MCF 10A (cell line): ENCODE measurements at places on chromosomes 3 and 15.

DNA sequence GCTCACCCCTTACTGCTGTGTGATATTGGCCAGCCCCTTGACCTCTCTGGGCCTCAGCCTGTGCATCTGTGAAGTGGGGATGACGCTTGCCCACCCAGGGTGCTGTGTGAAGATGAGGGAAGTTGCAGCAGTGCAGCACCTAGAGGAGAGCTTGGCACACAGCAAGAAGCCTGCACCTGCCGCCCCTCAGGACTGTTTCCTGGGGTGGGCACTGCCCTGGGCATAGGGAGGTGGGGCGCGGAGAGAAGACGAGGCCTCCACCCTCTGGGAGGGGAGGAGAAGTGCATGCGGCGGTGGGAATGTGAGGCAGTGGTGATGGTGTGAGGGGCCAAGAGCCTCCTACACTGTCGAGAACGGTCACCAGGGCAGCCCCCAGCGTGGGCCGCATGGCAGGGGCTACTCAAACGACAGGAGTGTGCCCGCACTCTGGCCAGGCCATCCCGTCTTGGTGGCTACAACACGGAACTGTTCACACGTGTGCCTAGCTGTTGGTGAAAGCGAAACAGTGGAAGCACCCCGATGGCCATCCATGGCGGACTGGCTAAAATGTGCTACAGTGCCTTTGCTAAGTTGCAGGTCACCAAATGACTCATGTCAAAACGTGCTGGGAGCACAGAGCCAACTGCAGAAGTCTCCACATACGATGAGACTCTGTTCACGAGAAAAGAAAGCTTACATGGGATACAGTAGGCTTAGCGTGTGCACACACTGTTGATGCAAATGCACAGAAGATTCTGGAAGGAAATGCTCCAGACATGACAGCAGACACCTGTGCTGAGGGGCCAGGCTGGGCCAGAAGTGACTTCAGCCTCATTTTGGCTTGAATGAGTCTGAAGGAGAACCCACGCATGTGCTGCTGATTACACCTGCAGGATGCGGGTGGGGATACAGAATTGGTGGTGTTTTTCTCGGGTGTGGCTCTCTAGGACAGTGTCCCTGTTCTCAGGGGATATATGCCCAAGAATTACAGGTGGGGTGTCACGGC is 40.4 kb upstream of the IQSEC1 start:
- DNase-seq: no peak

DNA sequence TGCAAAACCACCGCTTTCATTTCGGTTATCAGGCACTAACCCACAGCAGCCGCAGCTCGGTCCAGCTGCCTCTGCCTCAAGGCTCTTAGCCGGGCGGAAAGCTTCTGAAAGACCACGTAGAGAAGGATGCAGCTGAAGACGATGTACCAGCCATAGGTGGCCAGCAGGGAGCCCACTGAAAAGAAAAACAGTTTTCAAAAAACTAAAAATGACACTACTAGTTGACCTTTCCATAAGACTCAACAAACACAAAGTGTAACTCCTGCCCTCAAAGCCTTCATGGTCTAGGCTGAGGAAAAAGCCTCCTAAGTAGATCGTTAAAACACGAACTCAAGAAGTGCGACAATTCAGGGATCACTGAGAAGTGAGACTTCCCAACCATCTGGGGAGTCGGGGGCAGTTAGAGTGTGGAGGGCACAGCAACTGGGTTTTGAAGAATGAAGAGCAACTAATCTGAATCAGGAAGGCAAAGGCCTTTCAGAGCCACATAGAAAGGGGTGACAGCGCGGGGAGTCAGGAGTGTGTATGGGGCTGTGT is 716 bp downstream of the SELENOS start:
- DNase-seq: peak; percentile 21

DNA sequence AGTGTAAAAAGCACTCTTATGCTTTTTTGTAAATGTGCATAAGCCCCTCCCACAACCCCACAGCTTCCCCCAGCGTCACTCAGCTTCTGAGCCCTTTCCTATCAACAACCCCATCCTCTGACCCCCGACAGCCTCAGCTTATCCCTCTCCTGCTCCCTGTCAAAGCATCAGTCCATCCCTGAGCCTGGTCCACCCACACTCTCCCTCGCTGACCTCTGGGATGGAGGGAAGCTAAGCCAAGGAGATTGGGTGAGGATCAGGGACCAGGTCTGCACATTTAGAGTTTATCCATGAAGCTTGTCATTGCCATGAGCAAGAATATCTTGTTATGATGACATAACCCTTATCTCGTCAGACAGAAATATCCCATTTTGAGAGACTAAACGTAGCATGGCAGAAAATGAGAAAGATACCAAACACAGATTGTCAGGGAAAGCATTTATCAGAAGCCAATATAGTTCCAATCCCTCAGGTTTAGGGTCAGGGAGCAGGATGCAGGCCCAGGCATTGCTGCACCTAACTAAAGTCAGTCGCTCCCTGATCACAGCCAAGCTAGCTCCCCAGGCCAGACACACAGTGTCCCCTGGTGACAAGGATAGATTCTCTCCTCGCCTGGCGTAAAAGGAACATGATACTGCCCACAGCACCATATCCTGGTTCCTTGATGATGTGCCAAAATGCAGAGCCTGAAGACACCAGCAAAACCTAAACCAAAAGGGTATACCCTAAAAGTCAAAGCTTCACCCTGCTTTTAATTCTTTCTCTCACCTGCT is 66.9 kb downstream of the DCLK3 start:
- no peak for DNase-seq

GRCh38 chr3:195129644-195130492 is 141.1 kb downstream of the XXYLT1 start:
- DNase-seq: peak; percentile 35

DNA sequence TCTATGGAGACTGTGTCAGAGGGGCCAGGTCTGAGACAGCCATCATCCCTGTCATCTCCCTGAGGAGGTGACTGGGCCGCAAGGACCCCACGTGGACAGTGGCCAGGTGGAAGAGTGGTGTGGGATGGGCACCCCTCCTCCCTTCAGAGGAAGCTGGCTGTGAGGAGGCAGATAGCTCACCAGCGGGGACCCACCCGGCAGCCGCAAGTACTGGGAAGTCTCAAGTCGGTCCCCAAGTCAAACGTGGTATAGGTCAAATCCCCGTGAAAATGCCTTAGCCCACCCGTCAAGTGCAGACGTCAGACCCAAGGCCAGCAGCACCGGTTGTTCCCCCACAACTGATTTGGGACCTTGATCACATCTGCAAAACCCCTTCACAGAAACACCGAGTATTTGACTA is 12.3 kb upstream of the KLF13 start:
- DNase-seq: no peak
